ENCODE measurements at places on chromosomes 1 and 21.

DNA sequence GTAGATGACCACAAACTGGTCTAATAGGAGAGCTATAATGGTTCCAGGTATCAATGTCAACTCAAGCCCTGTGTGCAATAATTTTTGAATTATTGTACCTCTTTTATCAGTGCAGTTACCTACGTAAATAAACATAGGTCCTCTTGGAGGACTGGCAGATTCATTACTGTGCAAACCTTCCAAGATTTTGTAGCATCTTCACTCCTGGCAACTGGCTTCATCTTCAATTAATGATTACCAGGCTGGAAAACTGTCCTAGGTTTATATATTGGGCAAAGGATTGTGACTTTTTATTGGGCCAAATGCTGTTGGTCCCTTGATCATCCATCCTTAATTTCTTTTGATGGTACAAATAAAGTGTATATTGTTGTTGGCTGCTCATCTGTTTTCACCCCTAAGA is 35.6 kb downstream of the C4BPA start:
- DNase-seq = no peak

GRCh38 chr1:156476501-156477298 is 23.9 kb downstream of the MEF2D start:
- no peak for DNase-seq

DNA sequence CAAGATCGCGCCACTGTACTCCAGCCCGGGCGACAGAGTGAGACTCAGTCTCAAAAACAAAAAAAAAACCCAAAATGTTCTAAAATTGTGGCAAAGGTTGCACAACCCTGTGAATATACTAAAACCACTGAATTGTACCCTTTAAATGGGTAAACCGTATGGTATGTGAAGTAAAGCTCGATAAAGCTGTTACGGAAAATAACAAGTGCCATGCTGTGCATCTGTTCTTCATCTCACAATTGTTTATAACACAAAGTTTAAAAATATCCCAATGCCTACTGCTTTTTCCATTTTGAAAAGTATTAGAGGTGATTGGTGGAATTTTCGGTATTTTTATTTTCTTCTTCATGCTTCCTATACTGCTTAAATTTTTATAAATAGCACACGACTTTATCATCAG is 111.5 kb downstream of the ENAH start:
- no peak for DNase-seq

GRCh38 chr1:16183179-16183578 is 27.3 kb upstream of the EPHA2 start:
- DNase-seq = no peak

DNA sequence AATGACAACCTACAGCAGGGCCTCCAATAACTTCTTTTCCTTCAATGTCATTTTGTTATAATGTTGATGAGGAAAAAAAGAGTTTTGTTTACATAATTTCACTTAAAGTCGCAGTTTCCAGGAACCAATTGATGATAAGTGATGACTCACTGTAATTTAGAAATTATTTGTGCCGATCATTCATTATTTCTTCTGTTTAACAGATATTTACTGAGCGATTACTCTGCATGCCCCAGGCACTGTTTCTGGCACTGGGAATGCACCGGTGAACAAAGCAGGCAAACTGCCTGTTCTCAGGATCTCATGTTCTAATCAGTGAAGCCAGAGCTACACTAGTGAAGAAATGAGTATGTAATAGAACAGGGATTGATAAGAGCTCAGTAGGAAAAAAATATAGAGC is 403.4 kb downstream of the NTNG1 start:
- DNase-seq = no peak

DNA sequence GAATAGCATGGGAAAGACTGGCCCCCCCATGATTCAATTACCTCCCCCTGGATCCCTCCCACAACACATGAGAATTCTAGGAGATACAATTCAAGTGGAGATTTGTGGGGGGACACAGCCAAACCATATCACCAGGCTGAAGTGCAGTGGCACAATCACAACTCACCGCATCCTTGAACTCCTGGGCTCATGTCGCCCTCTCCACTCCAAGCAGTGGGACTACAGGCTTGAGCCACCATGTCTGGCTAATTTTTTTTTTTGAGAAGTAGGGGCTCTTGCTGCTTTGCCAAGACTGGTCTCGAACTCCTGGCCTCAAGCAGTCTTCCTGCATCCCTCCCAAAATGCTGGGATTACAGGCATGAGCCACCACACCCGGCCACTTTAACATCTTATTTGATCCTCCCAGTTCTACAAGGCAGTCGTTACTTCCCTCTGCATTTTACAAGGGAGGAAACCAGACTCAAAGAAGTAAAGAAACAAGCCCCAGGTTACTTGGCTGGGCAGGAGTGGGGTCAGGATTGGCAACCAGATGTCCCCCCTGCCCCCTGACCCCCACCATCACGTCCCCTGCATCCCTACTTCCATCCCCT is 26.9 kb upstream of the ACTL8 start:
- DNase-seq = no peak

- no peak for DNase-seq
Measured at GRCh38 chr1:45394342-45394741, 54.1 kb upstream of the MUTYH start.

DNA sequence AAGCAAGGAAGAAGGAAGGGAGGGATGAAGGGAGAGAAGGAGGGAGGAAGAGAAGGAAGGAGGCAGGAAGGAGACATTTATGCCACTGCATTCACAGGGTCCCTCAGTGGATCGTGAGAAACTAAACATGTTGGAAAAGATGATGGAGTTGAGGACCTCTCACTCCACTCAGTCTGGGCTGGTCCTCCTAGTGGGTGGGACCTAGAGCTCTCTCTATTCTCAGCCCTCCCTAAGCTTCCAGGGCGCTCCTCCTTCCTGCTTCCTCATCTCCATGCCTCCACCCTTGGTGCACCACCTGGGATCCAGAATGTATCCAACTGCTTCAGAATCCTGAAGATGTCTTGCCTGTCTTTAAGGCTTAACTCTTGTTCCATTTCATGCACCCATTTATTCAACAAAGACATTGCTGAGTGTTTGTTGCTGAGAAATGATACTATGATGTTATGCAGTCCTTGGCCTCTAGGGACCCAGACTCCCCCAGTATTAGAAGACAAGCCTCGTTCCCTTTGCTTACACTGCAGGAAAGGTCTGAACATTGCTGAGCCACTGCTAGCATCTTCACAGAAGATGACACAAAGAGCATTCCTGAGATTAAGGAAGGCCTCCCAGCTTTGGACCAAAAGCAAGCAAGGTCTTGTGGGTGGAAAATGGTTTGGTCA is 88.5 kb downstream of the BEND5 start:
- no peak for DNase-seq

DNA sequence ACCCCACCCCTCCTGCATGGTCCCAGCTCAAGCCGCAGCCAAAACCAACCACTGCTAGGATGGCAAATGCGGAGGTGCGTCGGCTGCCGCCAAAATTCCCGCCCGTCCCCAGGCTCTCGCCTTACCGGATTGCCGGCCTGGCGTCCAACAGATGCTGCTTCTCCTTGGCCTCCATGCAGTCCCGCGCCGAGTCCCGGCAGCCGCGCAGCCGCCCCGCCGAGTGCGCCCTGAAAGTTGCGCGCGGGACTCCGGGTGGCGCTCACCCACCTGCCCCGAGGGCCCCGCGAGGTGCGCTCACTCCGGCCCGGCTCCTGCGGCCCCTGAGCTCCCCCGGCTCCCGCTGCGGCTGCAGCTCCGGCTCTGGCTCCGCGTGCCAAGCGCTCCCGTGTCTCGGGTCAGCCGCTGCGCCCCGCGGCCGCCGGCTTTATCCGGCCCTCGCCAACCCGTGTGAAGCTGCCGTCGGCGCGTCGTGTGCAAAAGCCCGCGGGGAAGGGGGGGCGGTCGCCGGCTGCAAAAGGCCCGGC is at the start of gene SLC30A2:
Gene SLC30A2 (minus strand): TSS at position 397 of the 524 bp plus-strand sequence. CDS start 222 bp downstream, at position 175.
- DNase-seq = no peak

GRCh38 chr1:79448426-79448825 is 441.9 kb upstream of the ADGRL4 start:
- DNase-seq = no peak

DNA sequence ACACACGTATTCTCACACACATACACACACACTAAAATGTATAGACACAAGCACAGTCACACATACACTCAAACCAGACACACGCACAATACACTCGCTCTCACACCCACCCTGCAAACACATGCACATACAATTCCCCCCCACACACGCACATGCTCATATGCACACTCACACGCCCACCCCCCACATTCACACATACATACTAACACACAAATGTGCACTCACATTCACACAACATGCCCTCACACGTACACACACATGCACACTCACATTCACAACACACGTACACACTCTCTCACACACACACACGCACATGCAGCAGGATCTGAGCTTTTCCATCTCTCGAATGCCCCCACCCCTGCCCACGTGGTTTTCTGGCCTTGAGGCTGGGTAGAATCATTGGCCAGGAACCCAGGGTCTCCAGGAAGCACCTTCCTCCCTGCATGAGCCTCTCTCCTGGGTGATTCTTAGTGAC is 589.7 kb downstream of the PTPRU start:
- no peak for DNase-seq

DNA sequence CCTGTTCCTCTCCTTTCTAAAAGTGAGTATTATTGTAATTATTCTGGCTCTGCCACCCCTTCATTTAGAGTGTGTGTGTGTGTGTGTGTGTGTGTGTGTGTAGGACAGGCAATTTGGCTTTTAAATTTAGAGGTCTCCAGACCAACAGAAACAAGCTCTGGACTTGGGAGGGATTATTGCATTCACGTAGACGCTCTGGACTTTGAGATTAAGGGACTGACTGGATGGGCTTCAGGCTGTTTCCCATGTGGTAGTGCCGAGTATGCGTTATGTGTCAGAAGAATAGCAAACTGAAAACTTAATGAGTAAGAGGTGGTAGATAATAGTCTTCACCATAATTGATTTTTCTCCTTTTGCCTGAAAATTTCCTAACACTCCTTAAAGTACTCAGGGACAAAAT is 281.9 kb downstream of the USP25 start:
- no peak for DNase-seq

- no peak for DNase-seq
Measured at GRCh38 chr1:63980740-63981407, 207.1 kb downstream of the ROR1 start.

GRCh38 chr1:19439464-19440171 is 45.7 kb downstream of the CAPZB start:
- no peak for DNase-seq

GRCh38 chr21:29193072-29193471 is 62.6 kb downstream of the MAP3K7CL start:
- DNase-seq = no peak

DNA sequence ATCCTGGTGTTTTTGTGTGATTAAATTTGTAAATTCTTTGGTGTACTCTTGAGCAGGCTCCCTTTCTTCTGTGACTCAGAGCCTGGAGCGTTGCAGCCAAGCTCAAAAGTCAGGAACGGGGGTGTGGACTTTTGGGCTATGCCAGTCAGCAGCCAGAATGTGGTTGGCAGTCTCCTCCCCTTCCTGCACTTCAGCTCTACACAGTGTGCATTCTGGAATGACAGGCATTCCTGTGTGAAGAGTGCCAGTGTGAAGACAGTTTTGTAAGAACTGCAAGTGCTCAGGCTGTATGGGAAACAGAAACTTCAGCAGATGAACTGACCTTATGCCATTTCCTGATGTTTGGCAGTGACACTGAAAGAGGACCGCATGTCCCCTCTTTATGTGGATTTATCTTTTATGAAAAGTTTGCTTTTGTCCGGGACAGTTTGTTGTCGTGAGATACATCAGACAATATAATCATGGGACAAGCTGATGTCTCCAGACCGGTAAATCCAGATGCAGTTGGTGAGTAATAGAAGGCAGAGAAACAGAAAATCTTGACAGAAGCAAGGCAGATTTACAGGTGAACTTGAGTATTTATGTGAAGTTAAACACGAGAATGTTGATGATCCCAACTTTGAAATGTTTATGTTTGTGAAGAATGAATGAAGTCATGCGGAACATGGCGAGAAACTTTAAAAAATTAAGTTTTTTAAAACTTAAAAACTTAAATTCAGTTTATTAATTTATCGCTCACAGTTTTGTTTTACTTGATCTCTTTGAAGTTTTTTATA is 67.7 kb upstream of the RCC1 start:
- no peak for DNase-seq

DNA sequence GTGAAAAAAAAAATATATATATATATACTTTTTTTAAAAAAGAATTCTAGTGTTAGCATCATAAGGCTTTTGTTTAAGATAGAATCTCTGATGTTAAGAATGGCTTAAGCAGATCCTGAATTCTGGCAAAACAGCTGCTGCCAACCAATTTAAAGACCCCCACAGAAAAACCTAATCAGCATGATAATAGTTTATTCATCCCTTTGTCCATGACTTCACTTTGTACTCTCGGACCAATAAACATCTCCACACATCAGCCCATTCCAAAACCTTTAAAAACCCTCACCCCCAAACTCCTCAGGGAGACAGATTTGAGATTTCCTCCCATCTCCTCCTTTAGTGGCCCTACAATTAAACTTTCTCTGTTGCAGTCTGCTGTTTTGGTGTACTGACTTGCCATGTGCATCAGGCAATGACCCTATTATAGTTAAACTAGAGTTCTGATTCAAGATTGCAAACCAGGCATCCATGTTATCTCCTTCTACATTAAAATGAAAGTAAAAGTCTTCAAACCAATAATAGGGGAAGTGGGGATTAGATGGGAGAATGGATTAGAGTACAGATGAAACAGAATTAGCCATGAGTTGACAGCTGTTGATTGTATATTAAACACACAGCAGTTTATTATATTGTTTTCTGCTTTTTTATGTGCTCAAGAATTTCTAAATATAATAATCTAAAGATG is 9.8 kb upstream of the PHTF1 start:
- DNase-seq = no peak

- peak; percentile 77 for DNase-seq
Measured at GRCh38 chr1:177209357-177209756, 38.6 kb downstream of the BRINP2 start.

- no peak for DNase-seq
Measured at GRCh38 chr1:22584001-22584562, 20.8 kb downstream of the EPHA8 start.

DNA sequence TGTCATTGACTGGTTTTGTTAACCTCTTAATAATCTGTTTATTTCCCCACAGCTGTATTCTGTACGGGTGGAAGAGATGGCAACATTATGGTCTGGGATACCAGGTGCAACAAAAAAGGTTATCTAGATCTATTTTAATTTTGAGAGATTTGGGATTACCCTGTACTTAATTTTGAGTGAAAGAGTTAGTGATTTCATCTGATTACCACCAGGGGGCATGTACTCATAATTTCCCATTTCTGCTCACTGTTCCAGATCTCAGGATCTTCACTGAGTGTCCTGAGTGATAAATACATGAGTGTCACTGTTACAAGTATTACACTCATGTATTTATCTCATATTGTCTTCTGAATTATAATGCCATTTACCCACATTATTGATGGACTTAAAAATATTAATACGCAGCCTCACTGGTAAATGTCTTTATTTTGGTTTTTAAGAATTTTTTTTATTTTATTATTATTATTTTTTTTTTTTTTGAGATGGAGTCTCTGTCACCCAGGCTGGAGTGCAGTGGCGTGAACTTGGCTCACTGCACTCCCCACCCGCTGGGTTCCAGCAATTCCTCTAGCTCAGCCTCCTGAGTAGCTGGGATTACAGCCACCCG is 27.4 kb downstream of the DTL start:
- DNase-seq = no peak

- no peak for DNase-seq
Measured at GRCh38 chr1:12087797-12088314, 24.8 kb downstream of the TNFRSF8 start.

- DNase-seq = no peak
Measured at GRCh38 chr1:177820213-177820612, 149.6 kb downstream of the SEC16B start.

- DNase-seq = no peak
Measured at GRCh38 chr1:235022341-235022980, 106.2 kb downstream of the TOMM20 start.

Measured in NCI-H1417 treated with DMSO at 0.1 percent for 48 hours (cell line).